ENCODE measurements at places on chromosomes 7 and 10. TPM values are rescaled to one million over a fixed set of nuclear protein-coding genes. Genes with fewer than 3 reads are reported as not detected.
A peak's percentile ranks its signal among the peaks of the same experiment; 100 is the strongest.

SORBS1 gene
- 2.8 TPM for total RNA-seq

DNA sequence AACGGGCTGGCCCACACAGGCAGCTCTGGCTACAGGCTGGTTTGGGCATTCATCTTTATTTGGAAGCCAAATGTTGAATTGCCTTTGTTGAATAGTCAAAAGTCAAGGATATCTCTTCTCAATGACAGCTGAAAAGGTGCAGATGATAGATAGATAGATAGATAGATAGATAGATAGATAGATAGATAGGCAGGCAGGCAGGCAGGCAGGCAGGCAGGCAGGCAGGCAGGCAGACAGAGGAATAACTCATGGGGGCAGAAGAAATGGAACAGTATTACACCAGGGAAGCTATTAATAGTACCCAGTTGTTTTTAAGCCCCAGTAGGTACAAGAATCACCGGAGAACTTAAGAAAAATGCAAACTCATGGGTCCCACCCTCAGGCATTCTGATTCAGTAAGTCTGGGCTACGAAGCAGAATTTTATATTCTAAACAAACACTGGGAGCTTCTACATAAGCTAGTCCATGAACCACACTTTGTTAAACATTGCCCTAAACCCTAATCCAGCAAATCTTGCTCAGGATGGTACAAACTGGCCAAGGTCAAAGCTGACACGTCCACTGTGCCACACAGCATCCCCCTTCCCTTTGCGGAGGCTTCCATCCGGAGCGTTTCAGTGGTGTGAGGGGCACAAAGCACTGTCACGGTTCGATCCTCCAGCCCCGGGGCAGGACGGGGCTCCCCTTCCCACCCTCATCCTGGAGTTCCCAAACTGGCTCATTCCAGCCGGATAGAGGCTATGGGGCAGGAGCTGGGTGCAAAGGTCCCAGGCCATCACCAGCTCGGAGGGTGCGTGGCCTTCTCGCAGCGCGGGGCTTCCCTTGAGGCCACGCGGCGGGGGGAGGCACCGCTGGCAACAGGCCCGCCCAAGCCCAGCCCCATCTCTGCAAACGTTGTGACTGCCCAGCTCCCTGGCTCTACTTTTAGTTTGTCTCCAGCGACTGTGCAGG, 6.7 kb downstream of the PRKAG2 start:
- DNase-seq = no peak

GRCh38 chr7:78039790-78040776, 241.5 kb downstream of the PHTF2 start:
- peak; percentile 57 for DNase-seq

- DNase-seq = no peak
Measured at GRCh38 chr10:132511121-132512051, 26.2 kb upstream of the INPP5A start.

PLCE1 gene
- 0.04 TPM for total RNA-seq

- DNase-seq = no peak
Measured at GRCh38 chr7:14765731-14766130, 136.8 kb downstream of the DGKB start.

GRCh38 chr7:141646826-141647480, 55.0 kb downstream of the DENND11 start:
- DNase-seq = no peak

GRCh38 chr10:51773681-51774080, 74.3 kb upstream of the CSTF2T start:
- DNase-seq = no peak

- no peak for DNase-seq
Measured at GRCh38 chr10:103111031-103111917, 81.8 kb downstream of the NT5C2 start.

PRPS1L1 gene
- total RNA-seq = not detected

DNA sequence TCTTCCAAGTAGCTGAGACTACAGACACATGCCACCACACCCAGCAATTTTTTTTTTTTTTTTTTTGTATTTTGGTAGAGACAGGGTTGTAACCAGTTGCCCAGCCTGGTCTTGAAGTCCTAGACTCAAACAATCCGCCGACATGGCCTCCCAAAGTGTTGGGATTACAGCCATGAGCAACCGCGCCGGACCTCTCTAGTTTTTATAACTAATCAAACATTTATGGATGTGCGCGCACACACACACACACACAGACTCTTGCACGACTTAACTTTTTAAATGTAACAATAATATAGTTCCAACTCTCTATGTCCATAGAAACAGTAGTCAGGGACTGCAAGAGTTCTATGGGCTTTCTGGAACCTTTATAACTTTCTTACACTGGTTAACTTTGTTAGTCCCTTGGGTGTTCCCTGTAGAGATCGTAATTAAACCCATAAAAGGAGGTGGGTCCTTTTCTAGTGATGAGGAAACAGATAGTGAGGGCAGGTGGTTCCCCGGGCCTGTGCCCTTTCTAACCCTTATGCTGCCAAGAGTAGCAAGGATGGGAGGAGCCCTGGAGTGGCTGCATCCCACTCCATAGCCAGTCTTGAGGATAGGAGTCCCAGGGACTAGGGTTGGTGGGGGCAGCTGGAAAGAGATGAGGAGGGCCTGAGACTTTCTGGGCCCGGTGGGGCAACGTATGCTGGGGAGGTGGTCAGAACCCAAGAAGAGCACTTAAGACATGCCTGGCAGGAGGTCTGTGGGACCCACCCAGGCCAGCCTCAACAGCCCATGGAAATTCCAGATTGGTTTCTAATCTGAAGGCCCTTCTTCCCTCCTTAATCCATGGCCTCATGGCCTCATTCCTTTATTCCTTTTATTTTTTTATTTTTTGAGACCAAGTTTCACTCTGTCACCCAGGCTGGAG, 8.6 kb downstream of the MARVELD1 start:
- DNase-seq = no peak

GRCh38 chr10:128540128-128540762, 414.0 kb upstream of the MKI67 start:
- no peak for DNase-seq

AQP1 gene
- not detected for total RNA-seq

DNA sequence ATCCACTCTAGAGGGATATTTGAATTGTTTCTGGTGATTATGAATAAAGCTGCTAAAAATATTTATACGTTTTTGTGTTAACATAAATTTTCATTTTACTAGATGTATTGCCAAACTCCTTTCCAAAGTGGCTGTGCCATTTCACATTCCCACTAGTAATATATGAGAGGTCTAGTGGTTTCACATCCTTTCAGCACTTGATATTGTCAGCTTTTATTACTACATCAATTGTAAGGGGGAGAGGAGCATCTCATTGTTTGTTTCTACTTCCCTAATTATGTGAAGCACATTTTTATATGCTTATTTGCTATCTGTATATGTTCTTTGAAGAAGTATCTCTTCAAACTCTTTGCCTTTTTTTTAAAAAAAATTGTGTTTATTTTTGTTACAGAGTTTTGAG, 184.5 kb downstream of the ADK start:
- DNase-seq = no peak

PHYHIPL gene
- total RNA-seq = not detected

GRCh38 chr10:96096958-96097357, 33.1 kb upstream of the ZNF518A start:
- DNase-seq = no peak

WDR11 gene
- 42.8 TPM for total RNA-seq

GRCh38 chr7:38276096-38276877, 2.9 kb upstream of the TARP start:
- no peak for DNase-seq

DNA sequence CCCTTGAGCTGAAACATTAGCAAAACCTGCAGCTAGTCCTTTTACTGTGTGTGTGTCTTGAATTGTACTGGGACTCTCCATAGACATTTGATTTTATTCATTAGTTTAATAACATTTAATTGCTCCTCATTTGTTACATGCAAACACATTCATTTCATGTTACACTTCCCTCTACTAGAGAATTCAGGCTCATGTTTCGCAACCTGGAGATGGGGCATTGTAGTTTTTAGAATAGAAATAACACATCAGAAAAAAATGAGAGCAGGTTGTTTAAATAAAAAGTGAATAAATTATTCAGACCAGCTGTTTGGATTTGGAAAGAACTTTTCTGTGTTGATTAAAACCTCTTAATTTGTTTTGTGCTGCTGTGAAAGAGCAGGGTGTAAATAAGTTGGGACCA, 243.9 kb downstream of the ETV1 start:
- no peak for DNase-seq

CHN2 gene
- total RNA-seq = not detected

CPED1 gene
- not detected for total RNA-seq

DNA sequence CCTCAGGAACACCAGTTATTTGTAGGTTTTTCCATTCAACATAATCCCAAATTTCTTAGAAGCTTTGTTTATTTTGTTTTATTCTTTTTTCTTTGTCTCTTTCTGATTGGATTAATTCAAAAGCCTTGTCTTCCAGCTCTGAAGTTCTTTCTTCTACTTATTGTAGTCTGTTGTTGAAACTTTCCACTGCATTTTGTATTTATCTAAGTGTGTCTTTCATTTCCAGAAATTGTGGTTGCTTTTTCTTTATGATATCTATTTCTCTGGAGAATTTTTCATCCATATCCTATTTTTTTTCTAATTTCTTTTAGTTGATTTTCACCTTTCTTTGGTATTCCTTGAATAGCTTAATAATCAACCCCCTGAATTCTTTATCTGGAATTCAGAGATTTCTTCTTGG, 58.5 kb downstream of the SLC18A2 start:
- no peak for DNase-seq

GRCh38 chr7:12539681-12540080, 30.8 kb upstream of the SCIN start:
- no peak for DNase-seq

ZPBP gene
- not detected for total RNA-seq

MMP21 gene
- not detected for total RNA-seq

DNA sequence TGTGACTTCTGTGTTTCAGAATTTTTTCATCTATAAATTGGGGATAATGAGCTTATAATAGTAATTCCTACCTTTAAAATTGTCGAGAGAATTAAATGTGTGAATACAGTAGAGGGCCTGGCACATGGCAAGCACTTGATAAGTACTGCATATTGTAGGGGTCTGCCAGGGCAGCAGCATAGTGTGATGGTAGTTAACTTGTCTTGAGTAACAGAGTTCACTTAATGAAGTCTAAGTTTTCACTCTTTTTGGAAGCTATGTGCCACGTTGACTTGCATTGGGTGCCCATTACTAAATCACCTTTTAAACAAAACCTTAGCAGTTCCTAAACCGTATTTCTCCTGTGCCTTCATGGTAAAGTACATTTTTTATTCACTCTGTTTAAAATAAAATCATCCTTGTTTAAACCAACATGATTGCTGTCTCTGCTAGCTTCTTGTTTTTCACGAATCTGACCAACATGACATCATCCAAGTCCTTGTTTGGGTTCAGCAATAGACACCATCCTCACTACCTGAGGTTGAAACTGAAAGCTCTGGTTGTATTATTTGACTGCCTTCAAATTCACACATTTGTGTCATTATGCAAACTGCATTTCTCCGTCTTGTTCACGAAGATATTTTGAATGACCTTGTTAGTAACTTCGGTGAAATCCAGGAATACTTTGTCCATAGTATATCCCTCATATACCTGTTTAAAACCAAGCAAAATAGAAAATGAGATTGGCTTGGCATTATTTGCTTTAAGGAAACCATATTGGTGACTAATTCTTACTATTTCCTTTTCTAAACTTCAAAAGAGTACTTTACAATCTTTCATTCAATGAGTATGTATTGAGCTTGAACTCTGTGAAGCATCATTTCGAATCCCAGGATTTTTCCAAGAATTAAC, 340.2 kb downstream of the SUGCT start:
- no peak for DNase-seq

DNA sequence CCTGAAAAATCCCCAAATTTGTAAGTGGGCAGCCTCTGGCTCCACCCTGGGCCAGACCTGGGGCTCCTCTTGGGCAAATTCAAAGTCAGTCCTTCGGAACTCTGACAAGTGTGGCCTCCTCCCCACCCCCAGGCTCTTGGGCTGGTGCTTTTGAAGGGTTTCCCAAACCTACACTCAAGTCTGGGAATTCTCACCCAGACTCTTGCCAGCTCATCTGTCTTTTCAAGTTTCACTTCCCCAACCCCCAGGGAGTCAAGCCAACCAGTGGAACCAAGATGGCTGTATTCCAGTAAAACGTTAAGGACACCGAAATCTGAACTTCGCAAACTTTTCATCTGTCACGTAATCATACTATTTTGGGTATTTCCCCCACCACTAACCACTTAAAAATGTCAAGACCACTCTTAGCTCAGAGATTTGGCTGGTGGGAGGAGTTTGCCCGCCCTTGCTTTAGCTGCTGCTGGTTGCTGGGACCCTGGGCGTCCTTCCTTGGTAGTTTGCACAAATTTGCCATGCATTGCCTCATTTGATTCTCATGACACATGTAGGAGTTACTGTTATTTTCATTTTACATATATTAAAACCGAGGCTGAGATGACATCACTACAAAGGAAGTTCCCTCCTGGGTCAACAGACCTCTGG, 1.7 kb upstream of the MYO1G start:
- peak; percentile 86 for DNase-seq

UPK3B gene
- total RNA-seq = 0.68 TPM

DNA sequence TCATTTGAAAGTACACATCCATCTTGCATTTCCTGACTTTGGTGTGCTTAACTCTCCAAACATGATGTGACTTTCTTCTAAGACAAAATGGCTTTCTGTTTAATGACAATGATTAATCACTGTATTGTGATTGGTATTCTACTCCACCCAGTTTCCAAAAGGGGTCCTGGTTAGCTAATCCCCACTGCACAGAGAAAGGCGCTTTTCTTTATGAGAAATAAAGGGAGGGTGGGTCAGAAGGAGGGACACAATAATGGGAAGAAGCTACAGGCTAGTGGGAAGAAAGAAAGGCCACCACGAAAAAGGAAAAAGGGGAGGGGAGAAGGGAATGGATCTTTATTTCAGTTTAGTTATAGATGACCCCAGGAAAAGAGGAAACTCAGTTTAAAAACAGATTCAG, 69.2 kb downstream of the PRTFDC1 start:
- no peak for DNase-seq

ZMYND11 gene
- 14.8 TPM for total RNA-seq

GPR15LG gene
- not detected for total RNA-seq

DLX6 gene
- not detected for total RNA-seq

DNA sequence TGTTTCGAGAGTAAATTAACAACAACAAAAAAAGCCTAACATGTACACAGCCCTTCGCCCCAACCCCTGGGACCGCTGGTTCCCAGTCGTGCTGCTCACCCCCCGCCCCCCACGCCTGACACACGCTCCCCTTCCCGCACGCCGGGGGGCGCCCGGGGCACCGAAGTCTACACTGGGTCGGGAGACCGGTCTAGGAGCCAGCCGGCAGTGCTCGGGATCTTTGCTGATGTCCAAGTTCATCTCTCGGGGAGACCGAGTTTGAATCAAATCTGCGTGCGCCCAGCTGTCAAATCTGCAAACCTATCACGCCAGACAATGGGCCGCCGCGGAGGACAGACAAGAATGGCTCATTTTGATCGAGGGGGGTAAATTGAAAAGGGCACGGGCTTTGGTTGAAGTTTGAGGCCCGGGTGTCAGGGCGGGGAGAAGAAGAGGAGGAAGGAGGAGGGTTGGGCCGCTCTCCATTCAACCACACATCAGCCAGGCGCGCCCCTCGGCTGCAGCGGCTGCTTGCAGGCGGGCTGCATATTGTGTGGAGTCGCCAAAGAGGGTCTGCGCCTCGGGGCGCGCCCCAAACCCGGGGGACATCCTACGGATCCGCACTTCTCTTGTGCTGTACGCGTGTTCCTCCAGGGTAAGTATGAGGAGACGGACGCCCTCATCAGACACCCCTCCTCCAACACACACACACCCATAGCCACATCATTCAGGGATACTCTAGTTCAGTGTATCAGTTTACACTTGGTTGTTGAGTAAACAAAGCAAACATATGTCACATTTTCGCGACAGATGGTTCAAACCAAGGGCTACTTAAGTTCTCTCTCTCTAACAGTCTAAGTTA, 1.3 kb upstream of the GFRA1 start:
- DNase-seq = no peak

All from activated naive CD4-positive, alpha-beta T cell treated with anti-CD3 and anti-CD28 coated beads, Interleukin-2, amount 50 U/mL, for 72 hours (primary cell).